Stimulated activated CD4-positive, alpha-beta T cell treated with anti-CD3 and anti-CD28 coated beads, Interleukin-15, amount 100 ng/mL, for 1 hour (primary cell): ENCODE measurements at places on chromosomes 12 and 14.

GRCh38 chr12:82209533-82209932 lies 148.7 kb downstream of the CCDC59 start:
- no peak for DNase-seq

DNA sequence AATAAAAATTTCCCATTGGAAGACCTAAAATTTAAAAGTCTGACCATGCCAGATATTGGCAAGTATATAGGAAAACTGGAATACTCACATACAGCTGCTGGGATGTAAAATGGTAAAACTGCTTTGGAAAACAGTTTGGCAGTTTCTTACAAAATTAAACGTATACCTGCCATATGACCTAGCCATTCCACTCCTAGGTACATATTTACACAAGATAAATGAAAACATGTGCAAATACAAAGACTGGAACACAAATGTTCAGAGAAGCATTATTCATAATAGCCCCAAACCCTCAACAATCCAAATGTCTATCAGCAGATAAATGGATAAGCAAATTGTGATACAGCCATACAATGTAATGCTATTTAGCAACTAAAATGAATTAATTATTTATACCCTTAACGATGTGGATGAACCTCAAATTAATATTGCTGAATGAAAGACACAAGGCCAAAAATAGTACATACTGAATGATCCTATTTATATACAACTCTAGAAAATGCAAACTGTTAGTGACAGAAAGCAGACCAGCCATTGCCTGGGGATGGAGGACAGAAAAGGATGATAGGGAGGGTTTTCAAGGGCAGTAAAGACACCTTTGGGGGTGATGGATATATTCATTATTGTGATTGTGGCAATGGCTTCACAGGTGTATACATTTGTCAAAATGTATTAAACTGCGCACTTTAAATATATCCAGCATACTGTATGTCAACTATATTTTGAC lies 21.3 kb upstream of the TCP11L2 start:
- no peak for DNase-seq

DNA sequence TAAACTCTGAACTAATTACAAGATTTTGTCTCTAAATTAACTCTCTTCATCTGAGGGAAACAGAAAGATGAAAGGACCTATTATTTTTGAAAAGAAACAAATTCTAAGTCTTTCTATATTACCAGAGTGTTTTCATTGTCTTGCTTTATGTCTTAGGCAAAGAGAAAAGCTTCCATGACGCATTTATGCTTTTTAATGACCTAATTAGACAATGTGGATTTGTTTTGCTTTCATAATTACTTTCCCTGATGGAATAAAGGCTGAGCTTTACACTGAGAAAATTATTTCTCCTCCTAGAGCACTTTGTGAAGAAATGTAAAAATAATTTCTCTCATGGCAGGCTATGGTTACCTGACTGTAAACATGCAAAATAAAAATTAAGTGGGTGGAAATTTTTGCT lies 138.0 kb upstream of the SLCO1C1 start:
- DNase-seq = no peak

- DNase-seq = no peak
These were observed 36.5 kb downstream of the ACADS start for GRCh38 chr12:120762086-120762485.

GRCh38 chr14:30656190-30656632 lies 34.1 kb downstream of the SCFD1 start:
- DNase-seq = peak; percentile 2

GRCh38 chr12:84161296-84161695 lies 751.3 kb downstream of the SLC6A15 start:
- DNase-seq = no peak

GRCh38 chr14:64721391-64721791 lies 17.2 kb downstream of the PLEKHG3 start:
- DNase-seq = no peak

DNA sequence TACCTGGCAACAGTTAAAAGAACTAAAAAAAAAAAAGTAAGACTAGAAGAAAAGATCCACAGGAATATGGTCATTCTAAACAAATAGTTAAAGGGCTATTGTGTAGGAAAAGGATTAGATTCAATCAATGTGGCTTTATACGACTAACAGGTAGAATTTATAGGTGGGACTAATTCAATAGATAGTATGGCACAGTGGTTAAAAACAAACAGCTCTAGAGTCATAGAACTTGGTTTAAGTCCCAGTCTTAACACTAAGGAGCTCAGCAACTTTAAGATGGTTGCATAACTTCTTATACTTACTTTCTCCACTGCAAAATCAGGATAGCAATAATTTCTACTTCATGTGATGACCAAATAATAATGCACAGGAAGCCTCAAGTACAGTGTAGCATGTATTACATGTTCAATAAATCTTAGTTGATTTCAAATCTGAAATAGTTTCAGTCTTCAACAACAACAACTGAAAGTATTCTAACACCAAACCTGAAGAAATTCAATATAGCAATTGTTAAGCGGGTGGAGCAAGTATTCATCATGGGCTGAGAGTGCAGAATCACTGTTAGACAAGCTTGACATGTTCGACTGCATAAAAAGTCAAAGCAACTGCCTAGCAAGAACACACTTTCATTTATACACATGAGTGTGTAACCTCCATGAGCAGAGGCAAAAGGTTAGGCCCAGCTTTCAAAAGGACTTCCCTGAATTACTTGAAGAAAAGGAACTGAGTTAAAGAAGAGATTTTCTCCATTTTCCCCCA lies 50.4 kb downstream of the ITPR2 start:
- DNase-seq = no peak

DNA sequence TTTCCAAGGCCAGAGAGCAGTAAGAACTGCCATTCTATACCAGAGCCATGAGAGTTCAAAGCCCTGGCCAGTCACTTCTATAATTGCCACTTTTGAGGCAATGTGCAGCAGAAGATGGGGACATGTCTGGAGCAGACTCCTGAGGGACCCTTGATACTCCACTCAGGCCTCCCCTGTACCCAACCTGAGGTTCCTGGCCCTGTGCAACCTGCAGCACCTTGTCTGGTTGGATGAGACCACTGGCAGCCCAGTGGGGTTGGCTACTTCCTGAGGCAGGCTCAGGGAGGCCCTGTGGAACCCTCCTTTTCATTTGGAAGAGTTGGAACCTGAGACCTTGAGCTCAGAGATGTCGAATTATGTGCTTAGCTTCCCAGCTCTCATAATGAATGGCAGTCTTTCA lies 54.4 kb downstream of the GALNT16 start:
- DNase-seq = no peak

- DNase-seq = no peak
These were observed 44.1 kb upstream of the DYNC1H1 start for GRCh38 chr14:101920271-101920670.

DNA sequence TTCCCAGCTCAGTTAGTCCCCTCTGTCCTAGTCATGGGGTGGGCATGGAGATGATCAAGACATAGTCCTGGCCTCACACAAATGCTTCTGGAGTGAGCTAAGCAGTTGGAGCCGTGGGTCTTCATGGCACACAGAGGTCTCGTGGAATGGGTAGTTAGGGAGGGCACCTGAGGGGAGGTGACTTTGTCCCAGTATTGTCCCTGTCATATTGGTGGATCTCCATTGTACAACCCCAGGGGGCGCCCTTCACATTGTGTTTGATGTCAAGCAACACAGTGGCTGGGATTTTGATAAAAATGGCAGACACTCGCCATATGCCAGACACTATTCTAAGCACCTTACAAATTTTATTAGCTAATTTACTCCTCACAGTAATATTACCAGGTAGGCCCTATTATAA lies 175.4 kb upstream of the LHX5 start:
- no peak for DNase-seq

- no peak for DNase-seq
These were observed 60.0 kb upstream of the GZMB start for GRCh38 chr14:24693983-24694382.

GRCh38 chr14:87045246-87045645 lies 947.7 kb downstream of the GALC start:
- no peak for DNase-seq

DNA sequence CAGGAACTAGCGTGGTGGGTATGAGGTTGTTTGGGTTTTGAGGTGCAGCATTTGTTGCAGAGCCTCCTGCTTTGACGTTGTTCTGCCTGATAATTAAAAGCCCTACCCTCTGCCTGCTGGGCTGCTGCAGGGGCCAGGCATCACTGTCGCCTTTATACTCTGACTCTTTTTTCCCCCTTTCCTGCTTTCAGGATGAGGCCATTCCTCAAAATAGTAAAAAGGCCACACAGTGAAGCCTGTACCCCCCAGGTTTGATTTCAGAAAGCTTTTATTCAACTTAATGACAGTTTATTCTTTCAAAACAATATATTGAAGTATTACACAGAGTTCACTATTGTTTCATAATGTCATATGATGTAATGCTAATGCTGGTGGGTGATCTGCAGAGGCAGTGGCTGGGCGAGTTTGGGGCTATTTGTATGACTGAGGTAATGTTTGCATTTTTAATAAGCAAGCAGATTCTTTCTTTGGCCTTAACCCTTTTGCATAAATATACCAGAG lies 9.1 kb downstream of the BORCS5 start:
- DNase-seq = no peak

- no peak for DNase-seq
These were observed 51.7 kb upstream of the BCL11B start for GRCh38 chr14:99323603-99324185.

- no peak for DNase-seq
These were observed 9.5 kb downstream of the RAB5B start for GRCh38 chr12:55983232-55983842.

DNA sequence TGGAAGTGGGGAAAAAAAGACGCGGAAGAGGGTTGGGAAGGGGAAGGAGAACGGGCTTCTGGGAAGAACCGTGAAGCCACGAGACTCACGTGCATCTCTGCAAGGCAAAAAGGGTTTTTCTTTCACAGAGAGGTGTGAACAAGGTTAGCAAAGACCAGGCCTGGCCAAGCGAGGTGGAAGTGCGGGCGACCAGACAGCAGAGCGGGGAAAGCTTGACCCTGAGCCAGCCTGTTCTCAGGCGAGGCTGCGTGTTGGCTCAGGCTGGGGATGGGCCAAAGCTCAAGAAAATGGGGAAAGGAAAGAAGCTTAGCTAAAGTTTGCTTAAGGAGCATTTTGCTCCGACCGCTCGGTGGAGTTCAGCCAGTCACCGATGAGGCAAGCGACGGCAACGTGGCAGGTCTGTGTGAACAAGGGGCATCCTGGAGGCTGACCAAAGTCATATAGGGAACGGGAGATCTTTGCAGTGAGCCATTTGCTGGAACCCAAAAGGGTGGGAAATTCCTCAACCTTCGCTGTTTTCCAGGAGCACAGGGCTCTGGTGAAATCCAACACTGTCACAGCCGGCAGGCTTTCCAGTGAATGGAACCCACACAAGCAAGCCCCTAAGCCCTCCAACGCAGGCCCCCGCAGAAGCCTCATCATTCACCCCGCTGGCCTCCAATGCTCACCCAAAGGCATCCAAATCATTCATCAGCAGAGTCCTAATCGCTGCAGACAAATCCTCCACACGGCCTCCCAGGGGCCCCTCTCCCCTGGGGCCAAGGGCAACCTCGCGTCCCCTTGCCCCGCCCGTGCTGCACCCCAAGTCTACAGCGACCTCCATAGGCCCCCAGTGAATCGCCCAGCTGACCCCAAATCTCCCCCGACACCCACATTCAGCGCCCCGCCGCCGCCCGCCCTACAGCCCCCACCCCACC lies 754 bp downstream of the ZNF605 start:
- no peak for DNase-seq

GRCh38 chr12:51242120-51242519 lies 3.5 kb downstream of the DAZAP2 start:
- DNase-seq = no peak

GRCh38 chr12:124605150-124605882 lies 37.9 kb upstream of the NCOR2 start:
- no peak for DNase-seq

DNA sequence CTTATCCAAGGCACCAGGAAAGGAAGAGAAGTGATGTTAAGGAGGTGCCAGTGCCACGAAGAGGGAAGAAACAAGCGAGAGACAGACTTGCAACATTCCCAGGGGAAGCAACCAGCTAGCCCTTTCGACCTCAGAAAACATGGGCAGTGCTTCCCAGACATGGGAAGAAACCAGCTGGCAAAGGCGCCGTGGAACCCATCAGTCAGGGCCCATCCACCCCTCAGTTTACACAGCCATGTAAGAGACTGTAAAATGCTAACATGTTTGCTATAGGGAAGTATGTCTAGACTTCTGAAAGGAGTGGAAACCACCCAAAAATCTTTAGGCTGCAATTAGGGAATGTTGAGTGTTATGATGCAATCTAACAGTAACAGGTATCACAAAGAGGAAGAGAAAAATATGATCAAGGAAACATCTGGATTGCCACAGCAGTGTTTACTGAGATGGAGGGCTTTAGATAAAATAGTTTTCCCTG lies 26.3 kb downstream of the ANAPC5 start:
- DNase-seq = no peak

DNA sequence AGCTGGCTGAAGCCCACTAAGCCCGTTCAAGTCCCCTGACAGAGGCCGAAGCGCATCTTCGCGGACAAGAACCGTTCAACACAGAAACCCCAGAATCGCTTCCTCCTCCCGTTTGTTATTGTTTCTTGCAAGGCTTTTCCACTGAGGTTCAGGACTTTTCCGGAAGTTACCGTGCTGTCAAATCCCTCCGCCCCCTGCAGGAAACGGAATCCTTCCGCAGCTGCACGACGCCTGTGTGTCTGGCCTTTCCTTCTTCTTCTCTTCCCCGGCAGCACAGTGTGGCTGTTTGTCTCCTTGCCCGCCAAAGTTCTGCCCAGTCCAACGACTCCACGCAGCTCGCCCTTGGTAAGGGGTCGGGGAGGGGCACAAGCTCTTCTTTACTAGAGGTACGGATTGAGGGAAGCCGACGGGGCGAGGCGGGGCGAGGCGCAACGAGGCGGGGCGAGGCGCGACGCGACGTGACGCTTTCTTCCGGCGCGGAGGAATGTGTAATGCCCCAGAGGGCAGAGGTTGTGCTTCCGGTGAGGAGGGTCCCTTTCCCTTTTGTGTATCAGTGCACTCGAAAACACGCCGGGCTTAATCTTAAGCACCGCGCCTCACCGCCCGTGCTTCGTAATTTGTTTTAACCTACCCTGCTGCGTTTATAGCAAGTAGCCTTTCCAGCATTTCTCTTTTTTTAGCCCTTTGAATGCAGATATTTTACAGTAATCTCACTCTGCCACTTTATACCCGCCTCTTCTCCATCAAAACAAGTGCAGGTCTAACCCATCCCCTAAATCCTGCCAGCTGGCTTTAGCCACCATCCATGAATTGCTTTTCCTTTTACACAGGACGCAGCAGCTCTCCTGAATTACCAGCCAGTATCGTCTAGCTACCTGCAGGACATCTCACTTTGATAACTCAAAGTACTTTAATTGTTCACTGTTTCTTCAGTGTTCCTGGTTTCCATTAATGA lies at the start of gene KDM5A:
Gene KDM5A, minus strand, starts transcription at position 179 of the 955 bp plus-strand sequence. CDS start 229 bp downstream, outside the sequence.
- peak; percentile 70 for DNase-seq

- DNase-seq = no peak
These were observed 48.3 kb upstream of the BCL2L14 start for GRCh38 chr12:12022306-12022936.

GRCh38 chr12:50990791-50991190 lies 35.4 kb downstream of the SLC11A2 start:
- no peak for DNase-seq
